ENCODE measurements at places on chromosomes 1 and 21.
A peak's percentile ranks its signal among the peaks of the same experiment; 100 is the strongest.

GRCh38 chr1:77400781-77401180 is 119.0 kb downstream of the AK5 start:
- peak; percentile 40 for DNase-seq

- DNase-seq, result peak; percentile 73
Observed at GRCh38 chr1:183777328-183777727, 27.6 kb upstream of the RGL1 start.

DNA sequence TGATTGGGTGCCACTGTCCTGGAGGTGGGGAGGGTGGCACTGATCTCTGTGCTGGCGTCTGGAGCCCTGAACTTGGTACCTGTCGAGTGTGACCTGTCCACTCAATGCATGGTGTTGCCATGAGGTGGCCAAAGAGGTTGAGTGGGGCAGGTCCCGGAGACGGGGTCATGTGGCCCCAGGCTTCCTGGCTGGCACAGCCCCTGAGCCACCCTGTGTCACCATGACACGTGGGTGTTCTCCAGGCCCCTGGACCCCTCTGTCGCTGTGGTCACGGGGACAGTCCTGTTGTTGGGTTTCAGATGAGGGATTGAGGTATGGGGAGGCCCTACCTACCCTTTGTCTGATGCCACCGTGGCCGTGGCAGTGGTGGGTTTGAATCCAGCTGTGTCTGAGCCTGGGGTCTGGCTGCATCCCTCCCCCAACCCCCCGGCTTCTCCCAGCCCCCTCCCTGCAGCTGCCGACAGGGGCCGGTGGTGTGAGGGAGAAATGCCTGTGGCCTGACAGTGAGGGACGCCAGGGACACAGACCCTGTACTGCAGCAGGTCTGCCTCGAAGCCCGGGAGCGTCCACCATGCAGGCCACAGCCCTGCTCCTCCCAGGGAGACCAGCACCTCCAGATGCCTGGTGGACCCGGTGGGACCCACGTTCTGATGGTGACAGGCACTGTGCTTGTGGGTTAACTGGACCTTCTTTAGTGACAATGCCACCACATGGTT is 12.0 kb downstream of the TRPM2 start:
- DNase-seq, result no peak

DNA sequence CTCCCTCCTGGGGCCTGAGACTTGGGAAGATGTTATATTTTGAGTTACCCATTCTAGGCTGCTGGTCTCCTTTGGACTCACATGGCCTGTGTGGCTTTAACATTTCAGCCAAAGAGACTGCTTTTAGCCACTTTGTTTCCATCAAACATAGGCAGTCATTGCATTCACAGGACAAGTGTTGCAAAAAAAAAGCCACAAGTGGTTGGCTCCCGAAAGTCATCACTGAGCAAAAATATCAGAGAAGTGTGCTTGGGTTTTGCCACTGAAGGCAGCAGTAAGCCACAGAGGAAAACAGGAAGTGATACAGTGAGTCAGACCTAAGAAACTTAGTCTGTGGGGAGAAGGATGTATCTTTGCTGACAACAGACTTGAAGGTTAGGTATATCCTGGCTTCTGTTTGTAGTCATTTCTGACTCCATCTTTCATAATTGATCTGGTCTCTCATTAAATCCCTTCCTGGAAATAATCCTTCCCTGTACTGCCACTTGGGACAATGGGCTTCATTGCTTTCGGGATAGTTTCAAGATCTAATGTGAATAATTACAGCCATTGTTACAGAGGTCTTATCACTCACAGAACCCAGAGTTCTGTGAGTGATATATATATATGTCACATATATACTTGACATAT is 80.9 kb downstream of the COLGALT2 start:
- DNase-seq, result peak; percentile 91

- no peak for DNase-seq
Observed at GRCh38 chr1:204278958-204279357, 65.2 kb upstream of the GOLT1A start.

- peak; percentile 60 for DNase-seq
Observed at GRCh38 chr1:15740924-15741850, 1.1 kb upstream of the TMEM82 start.

- no peak for DNase-seq
Observed at GRCh38 chr21:32315511-32316281, 17.0 kb downstream of the MRAP start.

GRCh38 chr1:10504249-10504648 is 29.5 kb downstream of the PEX14 start:
- DNase-seq, result no peak

DNA sequence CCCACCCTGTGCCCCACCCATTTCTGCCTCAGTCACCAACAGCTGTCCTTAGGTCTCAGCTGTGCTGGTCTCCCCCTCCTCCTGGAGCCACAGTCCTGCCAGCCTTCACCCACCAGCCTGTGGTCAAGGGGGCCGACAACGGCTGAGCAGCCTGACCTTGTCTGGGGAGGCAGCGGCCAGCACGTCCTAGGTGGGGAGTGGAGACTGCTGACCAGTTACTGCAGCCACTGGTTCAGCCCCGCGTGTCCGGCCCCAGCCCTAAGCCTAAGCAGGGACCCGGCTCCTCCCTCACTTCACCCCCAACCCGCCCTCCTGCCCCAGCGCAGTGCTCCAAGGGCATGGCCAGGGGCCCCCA is 79.2 kb downstream of the MORN1 start:
- no peak for DNase-seq

DNA sequence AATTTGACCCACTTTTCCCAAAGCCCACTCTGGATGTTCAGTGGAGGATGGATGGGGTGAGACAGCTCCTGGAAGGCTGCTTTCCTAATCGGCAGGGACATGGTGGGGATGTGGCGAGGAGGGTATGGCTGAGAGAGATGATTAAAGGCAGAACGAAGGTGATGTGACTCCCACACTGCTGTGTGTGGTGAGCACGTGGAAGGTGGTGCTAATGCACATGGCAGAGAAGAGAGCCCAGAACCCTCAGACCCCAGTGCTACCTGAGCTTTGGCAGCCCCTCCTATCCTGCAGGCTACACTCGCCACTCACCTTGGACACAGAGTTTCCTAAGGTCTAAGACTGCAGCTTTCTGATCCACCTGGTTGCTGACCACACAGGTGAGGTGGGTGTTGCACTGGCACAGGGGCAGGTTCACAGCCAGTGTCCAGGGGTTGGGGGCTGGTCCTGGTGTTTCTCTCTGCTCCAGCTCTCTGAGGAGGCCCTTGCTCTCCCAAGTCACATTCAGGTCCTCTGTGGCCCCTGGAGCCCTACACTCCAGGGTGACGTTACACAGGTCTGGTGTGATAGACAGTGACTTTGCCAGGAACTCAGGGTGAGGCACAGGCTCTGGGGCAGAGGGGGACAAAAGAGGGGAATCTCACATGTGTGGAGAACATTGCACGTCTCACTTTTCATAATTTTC is 151.4 kb upstream of the ETV3 start:
- DNase-seq, result no peak

DNA sequence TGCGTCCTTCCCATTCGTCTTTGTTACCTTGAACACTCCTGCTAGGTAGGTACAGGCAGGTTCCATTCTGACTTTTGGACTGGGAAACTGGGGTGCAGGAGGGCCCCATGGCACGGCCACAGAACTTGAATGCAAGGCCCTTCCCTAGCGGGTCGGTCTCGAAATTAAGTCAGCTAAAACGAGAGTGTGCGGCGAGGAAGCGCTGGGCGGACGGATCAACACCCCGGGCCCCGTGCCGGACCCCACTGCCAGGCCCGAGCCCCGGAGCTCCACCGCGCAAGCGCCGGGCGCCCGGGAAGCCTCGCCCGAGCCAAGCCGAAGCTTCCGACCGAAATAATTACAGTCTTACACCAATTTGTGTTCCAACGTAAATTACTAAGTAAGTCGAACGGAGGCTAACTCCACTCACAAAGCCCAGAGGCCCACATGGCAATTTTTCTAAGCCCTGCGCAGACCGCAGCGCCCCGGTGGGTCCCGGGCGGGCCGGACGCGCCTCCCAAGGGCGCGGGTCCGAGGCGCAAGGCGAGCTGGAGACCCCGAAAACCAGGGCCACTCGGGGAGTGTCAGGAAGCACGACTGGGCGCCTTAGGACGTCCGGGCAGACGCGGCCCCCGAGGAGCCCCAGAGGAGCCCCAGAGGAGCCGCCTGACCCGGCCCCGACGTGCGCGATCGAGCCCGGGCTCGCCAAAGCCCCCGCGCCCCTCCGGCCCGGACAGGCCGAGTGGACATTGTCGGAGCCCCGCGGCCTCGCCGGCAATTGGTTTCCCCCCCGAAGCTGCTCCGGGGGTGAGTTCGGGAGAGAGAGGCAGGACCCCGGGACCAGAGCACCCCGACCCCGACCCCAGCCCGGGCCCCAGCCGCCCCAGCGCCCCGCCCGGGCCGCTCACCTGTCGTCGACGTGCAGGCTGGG is 624 bp downstream of the RIPK4 start:
- DNase-seq, result no peak

DNA sequence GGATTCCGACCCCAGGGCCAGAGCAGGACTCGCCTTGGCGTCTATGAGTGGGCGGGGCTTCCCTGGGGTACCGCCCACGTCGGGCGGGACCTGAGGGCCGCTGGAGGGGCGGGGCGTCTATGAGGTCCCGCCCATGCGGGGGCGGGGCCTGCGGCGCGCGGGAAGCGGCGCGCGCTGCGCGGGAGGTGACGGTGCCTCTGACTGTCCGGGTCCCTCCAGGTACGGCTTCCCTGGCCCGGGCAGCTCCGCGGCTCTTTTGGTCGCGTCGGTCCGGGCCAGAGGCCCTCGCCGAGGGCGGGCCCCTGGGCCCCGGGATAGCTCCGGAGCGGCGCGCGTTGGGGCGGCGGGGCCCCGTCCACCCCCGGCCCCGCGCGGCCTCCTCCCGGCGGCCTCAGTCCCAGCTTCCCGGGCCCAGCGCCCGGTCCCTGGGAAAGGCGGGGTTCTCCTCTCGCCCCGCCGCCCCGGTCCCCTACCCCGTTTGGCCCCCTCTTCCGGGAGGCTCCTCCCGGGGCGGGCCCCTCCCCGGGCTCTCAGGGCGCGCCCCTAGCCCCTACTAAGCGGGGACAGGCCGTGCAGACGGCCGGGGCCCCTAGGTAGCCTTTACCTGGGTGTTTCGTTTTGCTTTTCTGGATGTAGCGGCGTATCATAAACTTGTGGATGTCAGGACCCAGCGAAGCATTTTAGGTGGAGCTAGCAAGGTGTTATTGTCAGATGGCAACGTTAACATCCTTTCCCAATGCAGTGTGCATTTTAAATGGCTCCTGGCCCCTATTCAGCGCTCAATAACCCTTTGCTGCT is at the start of gene CHAF1B:
CHAF1B (plus strand) TSS at position 160 of the 798 bp plus-strand sequence. CDS start 745 bp downstream, outside the sequence.
- DNase-seq, result peak; percentile 66

GRCh38 chr1:27021354-27022031 is 8.8 kb upstream of the TENT5B start:
- DNase-seq, result peak; percentile 53

DNA sequence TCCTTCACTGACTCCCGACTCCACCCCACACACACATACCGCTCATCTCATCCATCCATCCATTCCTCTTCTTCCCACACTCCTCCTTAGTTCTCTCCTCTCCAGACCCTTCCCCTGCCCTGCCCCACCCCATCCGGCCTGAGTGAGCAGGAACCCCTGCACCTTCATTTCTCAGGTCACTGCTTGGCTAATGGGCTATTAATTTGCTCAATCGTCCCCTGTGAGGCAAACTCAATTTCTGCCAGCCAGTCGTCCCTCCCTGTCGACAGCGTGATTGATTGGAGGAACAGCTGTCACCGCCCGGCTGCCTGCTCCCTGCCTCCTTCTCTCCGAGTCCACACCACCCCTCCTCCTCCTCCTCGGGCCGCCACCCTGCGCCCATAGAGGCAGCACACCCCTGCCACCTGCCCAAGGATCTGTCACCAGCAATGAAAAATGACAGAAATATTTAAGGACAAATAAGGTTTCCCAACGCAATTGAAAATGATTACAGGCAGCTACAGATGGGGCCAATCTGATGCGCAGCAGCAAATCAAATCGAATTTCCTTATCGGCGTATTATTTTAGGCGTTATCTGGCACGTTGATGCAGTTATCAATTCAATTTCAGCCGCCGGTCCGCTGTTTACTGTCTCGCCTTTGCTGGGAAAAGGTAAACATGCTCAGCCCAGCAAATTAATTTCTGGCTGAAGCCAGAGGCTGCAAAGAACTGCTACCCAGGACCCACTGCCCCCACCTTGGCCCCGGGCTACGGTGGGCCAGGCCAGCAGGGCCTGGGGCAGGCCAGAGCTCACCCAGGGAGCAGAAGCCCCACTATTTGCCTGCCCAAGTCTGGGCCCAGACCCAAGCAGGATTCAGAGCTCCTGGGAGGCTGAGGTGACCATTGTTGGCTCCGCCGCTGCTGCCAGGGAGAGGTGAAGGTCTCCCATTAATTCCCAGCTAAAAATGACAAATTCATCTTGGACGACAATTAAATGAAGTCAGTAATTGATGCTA is 71.3 kb downstream of the TMEM53 start:
- no peak for DNase-seq

GRCh38 chr1:156804572-156805243 is 11.9 kb downstream of the SH2D2A start:
- DNase-seq, result peak; percentile 56

Data from mesenchymal stem cell (in vitro differentiated cells and primary cell).